ENCODE measurements at places on chromosomes 12 and 14.

DNA sequence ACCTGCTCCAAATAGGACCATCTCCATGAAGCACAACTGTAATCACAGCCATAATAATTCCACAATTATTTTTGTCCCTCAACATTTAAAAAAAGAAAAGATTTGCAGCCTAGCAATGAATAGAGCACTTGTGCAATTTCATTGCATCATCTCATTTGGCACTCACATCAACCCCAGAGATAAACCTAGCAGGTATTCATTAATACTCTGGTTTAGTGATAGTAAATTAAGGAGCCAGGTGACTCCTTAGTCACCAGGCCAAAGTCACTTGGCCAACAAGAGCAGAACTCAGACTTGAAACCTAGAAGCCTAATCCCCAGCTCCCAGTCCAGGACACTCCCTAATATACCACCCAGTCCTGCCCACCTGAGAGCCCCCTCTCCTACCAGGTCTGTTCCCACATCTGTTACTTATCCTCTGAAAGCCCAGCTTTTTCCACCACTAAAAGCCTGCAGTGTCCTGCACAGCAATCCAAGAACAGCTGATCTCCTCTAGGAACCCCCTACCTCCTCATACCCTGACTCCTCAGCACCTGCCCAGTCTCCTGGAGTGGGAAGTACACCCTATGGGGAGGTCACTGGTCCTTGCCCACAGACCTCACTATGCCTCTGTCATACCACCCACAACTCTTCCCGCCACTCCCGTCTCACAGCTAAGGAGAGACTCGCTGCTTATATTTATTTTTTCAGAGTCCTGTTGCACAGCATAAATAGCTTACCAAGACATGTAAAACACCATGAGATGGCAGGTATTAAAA lies 22.1 kb downstream of the OR10P1 start:
- no peak for DNase-seq

DNA sequence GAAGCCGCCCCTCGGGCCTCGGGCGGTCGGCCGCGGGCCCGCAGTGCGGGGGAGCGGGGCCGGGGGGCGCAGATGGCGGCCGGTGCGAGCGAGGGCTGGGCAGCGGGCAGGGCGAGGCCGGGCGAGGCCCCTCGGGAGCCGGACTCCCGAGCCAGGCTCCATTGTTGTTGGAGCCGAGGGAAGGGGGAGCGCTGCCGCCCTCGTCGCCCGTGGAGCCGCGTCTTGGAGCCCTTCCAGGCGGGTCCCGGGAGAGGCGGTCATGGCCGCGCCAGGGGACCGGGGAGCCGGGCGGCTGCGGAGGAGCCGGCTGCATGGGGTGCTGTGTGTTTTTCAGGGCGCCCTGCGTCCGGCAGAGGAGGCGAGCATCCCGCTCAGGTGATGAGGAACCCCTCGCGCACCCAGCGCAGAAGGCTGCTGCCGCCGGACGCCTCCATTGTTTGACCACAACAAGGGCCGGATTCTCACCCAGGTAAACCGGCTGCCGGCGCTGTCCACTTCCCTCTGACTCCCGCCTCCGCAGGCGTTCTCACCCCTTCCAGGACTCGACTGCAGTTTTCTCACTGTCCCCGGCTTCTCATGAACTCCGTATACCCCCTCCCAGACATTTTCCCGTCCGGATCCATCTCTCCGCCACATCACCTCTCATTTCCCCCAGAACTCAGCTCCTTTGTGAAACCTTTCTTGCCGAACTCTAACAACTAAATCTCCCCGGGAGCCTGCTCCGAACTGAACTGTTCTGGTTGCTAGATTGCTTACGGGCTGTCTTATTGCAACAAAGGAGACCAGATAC lies 732 bp downstream of the ZNF664 start:
- peak; percentile 25 for DNase-seq

DNA sequence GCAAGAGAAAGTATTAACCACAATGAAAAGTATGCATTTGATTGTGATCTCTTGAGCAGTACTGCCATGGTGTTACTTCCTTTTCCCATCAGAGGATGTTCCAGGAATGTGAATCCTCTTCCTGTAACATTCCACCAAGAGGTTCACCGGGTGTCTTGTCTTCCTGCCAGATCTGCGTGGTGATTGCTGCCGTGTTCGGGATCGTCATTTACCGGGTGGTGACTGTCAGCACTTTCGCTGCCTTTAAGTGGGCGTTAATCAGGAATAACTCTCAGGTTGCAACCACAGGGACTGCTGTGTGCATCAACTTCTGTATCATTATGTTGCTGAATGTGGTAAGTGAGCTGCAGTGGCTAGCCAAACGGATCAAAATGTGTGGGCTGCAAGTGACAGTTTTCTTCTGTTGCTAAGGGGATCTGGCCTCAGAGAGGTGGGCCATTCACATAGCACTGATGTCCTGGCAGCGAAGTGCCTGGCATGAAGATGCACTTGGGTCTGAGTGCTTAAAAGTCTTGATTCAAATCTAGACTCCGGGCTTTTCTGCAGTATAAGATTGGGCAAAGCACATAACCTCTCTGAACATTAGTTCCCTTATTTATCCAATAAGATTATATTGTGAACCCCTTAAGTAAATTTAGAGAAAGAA lies 123.4 kb downstream of the SLC5A8 start:
- no peak for DNase-seq

DNA sequence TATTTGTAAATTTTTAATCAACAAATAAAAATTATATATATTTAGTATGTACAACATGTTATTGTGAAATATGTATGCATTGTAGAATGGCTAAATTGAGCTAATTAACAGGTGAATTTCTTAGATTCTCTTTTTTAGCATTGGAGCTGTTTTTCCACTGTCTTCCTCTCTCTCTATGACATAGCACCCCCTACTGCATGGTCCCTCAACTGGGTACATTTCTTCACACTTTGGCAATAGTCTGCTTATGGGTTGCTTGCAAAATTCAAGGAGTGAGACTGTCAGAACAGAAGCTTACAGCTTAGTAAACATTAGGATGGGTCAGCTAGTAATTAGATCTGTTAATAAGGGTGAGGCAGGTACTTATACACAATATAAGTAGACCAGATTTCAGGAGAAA lies 658.5 kb upstream of the MGAT4C start:
- DNase-seq: no peak

DNA sequence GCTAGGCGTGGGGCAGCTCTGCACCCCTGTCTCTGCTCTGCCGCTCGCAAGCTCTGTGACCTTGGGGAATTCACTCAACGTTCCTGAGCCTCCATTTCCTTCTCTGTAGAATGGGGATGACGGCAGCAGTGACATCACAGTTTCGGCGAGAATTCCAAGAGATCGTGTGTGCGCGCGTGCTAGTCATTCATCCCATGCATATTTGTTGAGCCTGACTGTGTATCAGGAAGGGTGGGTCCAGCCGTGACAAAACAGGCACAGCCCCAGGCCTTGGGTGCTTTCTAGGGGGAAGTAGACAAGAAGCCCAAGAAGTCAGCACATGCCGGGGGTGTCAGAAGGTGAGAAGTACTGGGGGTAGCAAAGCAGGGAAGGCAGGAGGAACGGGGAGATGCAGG lies 145.6 kb upstream of the NCOR2 start:
- no peak for DNase-seq

- no peak for DNase-seq
Measured at GRCh38 chr12:119341020-119341419, 6.5 kb downstream of the CCDC60 start.

DNA sequence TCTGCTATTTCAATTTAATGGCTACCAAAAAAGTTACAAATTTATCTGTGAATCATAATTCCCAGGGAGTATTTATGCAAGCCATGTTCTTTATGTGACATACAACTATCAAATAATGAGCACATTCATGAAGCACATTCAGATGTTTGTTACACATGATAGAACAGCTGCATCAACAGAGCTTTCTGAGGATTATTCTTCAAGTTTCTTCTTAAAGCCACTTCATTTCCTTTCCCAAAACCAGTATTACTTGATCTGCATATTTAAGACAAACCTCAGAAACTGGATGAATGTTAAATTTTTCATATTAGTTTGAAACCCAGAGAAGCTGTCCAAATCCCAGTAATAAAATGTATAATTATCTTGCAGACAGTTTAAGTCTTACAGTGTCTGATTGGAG lies 73.6 kb upstream of the SOX5 start:
- no peak for DNase-seq

- no peak for DNase-seq
Measured at GRCh38 chr14:103854822-103855733, 7.7 kb upstream of the PPP1R13B start.

DNA sequence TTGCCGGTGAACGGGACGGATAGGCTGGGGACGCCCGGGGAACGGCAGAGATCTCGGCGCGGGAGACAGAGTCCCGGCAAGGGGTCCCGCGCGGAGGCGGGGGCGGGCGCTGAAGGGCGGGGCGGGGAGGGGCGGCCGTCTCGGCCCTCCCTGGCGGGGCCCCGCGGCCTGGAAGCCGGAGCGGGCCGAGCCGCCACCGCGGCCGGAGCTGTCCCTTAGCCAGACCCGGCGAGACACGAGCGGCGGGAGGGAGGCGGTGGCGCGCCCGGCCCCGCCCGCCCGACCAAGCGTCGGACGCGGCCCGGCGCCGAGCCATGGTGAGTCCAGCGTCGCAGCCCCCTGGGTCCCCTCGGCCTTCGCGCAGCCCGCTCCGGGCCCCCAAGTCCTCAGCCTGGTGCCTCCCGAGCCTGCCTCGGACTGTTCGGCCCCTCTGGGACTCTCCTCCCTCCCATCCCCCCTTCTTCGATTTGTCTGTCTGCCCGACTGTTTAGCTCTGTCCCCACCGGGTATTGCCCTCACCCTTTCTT lies at the start of gene ARHGEF40:
ARHGEF40 (plus strand) TSS at position 222 of the 527 bp plus-strand sequence; CDS start at position 315, 93 bp downstream.
- DNase-seq: peak; percentile 42

GRCh38 chr12:109717390-109718357 lies 4.0 kb downstream of the FAM222A start:
- no peak for DNase-seq

DNA sequence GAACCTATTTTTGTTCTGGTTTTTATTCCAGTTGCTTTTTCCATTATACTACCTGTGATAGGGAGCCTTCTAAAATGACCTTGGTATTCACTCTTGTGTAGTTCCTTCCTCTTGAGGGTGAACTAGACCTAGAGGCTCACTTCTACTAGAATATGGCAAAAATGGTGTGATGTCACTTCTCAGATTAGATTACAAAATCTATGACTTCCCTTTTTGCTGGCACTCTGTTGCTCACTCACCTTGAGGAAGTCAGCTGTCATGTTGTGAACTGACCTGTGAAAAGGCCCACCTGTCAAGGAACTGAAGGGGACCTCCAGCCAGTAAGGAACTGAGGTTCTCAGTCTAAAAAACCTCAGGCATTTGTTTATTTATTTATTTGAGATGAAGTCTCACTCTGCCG lies 5.7 kb downstream of the MIPOL1 start:
- DNase-seq: no peak

DNA sequence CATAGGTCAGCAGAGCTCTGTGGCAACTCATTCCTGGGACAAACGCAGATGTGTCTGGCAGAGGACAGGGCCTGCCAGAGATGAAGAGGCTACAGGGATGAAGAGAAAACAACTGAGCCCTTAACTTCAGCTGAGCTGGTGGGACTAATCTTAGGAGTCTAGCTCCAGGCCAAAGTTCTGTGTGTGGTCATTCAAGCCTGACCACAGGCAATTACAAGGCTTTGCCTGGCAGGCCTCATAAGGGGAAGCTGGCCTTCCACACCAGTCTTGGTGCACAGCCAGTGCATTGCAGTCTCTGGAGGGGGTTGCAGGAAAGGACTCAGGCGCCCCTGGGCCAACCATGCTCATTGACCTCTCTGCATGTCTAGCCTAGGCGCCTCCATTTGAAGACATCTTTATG lies 127.6 kb upstream of the DAAM1 start:
- no peak for DNase-seq

DNA sequence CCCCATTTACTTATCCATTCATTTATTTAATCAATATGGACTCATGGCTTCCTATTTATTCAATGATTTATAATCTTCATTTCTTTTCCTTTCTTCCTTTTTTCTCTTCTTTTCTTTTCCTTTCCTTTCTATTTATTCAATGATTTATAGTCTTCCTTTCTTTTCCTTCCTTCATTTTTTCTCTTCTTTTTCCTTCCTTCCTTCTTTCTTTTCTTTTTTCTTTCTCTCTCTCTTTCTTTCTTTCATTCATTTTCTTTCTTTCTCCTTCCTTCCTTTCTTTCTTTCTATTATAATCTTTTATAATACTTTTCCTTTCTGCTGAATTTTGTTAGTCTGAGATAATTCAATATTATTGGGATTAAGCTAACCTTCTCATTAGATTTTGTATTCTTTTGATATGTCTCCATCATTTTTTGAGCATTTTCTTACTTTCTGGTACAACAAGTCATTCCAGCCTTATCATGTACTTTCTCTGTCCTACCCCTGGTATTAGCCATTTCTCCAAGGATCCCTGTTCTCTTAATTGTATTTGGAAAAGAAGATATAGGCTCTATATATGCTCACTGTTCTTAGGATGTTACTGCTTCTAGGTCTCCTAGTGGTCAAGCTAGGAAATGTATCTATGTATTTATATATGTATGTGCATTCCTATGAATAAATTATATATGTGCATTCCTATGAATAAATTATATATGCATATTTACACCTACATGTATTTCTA lies 12.1 kb downstream of the LACRT start:
- DNase-seq: no peak

DNA sequence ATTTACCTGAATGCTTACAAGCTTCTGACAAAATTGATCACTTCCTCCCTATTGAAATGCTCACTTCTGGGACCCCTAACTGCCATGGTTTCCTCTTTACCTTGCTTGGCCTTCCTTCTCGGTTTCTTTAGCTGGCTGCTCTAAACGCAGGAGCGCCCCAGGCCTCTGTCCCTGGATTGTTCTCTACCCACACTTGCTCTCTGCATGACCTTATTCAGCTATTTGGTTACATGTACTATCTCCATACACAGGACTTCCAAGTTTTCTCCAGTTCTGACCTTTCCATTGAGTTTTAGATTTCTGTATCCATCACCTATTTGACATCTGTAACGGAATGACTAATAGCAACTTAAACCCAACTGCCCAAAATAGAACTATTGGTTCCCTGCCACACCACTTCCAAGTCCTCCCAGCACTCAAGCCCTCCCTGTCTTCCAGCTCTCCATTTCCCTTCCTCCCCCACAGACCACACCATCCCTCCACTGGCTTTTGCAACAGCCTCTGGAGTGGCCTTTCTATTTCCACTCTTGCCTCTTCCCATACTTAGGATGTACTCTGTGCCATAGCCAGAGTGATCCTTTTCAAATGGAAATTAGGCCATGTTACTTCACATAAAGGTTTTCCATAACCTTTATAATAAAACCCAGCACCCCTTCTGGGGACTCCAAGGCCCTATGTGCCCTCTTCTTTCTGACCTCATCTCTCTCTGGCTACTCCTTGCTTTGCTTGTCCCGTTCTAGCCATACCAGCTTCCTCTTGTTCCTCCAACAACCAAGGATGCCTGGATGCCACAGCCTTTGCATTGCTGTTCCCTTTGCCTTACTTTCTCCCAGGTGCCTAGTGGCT lies 202.2 kb downstream of the AEBP2 start:
- no peak for DNase-seq

Data from occipital lobe (tissue), 3 donors.